ENCODE measurements at places on chromosomes 5 and 9. TPM values are rescaled to one million over a fixed set of nuclear protein-coding genes. Genes with fewer than 3 reads are reported as not detected.

DNA sequence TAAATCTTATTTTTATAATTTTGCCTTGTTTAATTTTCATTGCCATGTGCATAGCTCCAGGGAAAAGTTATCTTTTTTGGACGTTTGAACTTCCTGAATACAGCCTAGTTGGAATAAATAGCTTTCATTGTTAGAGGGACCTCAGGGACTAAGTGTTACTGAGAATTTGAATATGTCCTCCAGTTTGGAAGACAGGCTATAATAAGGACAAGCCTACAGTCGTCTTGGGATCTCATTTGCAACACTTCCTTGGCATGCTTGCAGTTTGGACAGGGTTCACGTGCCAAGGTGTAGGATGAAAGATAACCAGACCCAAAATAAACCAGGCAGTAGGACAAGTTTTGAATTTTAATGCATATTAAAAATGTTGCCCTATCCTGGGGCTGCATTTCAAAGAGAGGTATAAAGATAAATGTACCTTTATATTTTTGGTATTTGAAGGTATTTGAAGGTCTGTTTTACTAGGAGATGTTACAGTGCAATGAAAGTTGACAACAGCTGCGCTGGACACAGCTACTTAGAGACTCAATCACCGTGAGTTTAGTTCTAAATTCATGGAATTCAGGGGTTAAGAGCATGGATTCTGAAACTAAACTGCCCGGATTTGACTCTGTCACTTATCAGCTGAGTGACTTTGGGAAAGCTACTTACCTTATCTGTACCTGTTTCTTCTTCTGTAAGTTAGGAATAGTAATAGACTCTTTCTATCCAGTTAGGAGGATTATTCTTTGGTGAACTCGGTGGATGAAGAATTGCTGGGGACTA, 134.1 kb downstream of the ACTBL2 start:
- DNase-seq: no peak

GRCh38 chr5:7714697-7715096, 136.2 kb downstream of the CFAP90 start:
- no peak for DNase-seq

DNA sequence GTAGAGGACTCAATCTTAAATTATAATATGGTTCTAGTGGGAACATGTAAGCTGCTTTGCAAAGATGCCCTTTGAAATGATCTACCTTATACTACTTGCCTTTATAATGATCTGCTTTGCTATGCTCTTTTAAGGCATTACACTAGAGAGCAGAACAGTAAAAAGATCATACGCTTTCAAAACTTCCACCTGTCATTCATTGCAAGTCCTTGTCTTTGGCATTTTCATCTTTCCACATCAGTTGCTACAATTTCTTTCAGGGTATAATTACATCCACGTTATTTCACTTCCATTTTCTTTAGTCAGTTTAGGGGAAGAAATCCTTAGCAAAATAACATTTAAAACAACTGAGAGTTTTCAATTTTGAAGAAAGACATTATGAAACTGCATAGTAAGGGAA, 80.3 kb downstream of the ACTBL2 start:
- DNase-seq: no peak

DNA sequence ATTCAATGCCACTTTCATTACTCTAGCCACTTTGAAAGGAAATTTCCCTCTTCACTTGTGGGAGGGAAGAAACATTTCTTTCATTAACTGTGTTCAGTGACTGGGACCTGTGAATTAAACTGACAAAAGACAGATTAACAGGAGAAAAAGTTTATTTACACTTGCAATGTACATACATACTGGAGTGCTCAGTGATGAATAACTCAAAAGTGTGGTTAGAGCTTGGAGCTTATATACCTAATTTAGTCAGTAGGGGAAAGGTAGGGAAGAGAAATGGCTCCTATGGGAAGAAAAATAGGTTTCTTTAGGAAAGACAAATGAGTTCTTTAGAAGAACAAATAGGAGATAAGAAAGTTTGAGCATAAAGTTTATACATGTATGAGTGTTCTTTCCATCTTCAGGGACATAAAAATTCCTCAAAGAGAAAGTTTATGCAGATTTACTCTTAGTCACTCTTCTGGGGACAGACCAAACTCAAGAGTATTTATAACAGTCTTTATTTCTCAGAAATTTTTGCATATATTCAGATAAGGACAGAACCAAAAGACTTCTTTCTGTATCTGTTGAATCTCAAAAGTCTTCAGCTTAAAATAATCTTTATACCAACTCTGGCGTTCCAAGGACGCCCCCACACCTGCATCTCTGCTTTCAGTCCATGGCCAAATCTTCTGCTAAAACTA, 120.0 kb upstream of the RAI14 start:
- no peak for DNase-seq

- DNase-seq: no peak
Measured at GRCh38 chr5:1062761-1063568, 48.9 kb downstream of the SLC12A7 start.

- DNase-seq: no peak
Measured at GRCh38 chr5:128446-128845, 36.5 kb downstream of the PLEKHG4B start.

- no peak for DNase-seq
Measured at GRCh38 chr5:177085985-177086653, 596 bp upstream of the FGFR4 start.

- no peak for DNase-seq
Measured at GRCh38 chr9:22649384-22649783, 202.8 kb downstream of the DMRTA1 start.

- DNase-seq: no peak
Measured at GRCh38 chr9:133876836-133877235, 115.3 kb downstream of the VAV2 start.

GRCh38 chr9:5626727-5627634, 1.9 kb upstream of the RIC1 start:
- DNase-seq: no peak

DNA sequence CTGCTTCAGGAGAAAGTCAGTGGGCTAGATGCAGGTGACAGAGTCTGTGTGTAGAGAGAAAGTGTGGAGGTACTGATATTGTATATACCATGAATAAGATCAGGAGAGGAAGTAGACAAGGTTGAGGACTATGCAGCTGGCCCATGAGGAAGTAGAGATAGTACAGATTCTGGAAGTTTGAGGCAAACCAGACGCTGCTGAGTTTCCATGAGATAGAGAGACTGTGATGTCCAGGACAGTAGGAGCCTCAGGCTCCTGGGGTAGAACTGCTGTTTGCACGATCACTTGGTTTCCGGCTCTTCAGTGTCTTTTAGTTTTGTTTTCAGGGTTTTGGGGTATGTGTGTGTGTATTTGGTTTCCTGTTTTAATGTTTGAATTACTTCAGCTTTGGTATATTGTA, 13.6 kb downstream of the OTULINL start:
- DNase-seq: no peak

GRCh38 chr9:133118179-133118520, 2.9 kb downstream of the RALGDS start:
- no peak for DNase-seq

GRCh38 chr5:174903172-174903732, 178.9 kb downstream of the MSX2 start:
- no peak for DNase-seq

- no peak for DNase-seq
Measured at GRCh38 chr5:78025540-78025939, 249.4 kb upstream of the TBCA start.

- DNase-seq: no peak
Measured at GRCh38 chr5:54764102-54765090, 221.0 kb downstream of the ESM1 start.

- DNase-seq: no peak
Measured at GRCh38 chr5:71982717-71983395, 124.4 kb upstream of the MAP1B start.

DNA sequence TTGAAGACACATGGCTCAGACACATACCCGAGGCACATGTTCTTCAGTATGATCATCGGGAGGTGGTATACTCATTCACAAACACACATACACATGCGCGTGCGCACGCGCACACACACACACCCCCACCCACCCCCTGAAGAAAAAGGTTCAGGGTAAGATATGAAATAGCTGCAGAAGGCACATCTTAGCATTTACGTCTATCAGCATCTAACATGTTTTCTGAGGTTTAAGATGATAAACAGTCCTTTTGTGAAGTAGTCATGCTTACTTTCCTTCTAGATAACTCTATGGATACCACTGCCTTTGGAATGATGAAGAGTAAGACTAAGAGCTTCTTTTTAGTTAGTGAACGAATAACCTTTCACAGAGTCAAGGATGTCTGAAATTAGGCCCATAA, 105.1 kb upstream of the GNA14 start:
- DNase-seq: no peak

DNA sequence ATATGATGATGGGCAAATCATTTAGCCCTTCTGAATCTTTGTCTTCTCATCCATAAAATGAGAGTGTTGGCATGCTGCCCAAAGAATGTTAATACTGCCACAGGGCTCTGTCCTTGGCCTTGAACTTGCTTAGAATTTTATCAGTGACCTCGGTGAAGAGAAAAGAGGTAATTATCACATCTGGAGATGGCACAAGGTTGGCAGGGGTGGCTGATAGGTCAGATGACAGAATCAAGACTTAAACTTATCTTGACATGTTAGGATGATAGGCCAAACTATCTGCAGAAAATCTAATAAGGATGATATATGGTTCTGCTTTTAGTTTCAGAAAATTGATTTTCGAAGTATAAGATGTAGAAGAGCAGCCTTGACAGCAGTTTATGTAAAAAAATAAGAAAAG, 599.1 kb upstream of the CLINT1 start:
- DNase-seq: no peak

DNA sequence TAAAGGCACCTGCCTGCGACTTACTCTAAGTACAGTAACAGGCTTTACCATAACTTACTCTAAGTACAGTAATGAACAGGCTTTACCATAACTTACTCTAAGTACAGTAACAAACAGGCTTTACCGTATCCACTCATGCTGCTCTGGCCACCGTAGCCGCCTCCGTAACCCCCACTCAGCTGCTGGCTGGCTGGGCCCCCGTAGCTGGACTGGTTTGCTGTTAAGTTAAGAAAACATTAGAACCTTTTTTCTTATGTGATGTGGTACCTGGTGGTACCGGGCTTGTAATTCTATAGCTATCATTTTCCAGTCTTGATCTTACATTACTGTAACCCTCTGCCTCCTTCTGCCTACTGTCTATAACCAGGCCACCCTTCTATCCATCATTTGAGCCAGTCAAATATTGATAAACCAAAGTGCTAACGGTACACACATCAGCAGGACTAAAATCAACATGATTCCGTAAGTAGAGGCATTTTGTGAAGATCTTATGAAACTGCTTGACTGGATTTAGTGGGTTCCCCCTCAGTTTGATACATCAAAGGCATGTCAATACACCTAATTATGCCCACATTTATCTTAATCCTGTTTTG, 7.4 kb downstream of the HNRNPH1 start:
- DNase-seq: no peak

DNA sequence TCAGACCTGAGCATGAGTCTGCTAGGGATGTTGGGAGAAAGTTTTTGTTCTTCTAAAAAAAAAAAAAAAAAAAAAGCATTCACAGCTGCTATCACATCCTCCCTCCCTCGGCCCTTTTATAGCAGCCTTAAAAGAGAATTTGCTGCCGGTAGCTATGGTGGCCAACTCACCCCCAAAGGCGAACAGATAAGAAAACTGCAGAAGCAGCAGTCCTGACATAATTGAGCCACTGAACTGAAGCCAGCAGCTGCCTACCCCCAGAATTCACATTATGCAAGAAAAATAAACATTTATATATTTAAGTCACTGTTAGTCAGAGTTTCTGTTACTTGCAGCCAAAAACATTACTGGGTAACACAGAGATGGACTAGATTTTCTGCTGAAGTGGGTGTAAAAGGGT, 124.3 kb upstream of the SMARCA2 start:
- DNase-seq: no peak

- no peak for DNase-seq
Measured at GRCh38 chr9:108836781-108837180, 19.0 kb downstream of the ACTL7B start.

DNA sequence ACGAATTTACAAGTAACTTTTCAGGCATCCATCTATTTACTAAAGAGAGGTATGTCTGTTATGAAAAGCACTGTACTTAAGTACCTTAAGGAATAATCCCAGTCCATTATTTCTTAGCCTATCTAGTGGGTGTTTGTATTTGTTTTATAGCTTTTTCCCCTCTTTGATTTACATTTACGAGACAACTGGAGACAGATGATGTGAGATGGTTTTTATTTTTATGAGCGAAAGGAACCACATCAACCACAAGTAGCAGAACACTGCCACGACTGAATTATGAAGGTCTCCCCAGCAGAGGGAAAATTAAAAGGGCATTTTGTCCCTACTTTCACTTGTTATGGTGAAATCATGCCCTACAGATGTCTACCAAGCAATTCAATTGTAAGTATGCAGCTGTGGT, 357.8 kb downstream of the NFIB start:
- DNase-seq: no peak

- no peak for DNase-seq
Measured at GRCh38 chr9:5364294-5365024, 24.8 kb upstream of the RLN1 start.

- no peak for DNase-seq
Measured at GRCh38 chr9:98092613-98092931, 26.4 kb downstream of the TRIM14 start.

DNA sequence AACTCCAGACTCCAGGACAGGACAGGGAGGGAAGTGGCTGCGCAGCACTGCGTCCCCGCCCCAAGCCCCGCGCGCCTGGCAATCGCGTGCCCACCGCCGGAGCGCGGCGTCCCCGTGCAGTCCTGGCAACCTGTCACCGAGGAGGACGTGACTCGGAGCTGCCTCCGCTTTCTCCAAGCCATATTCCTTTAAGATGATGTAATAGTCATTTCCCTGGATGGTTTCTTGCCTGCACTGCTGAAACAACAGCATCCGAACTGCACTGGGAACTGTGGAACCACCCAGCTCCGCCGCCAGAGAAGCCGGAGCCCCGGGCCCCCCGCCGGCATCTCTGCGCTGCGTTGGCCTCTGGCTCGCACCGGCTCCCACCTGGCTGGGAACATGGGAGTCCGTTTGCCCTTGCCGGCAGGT, 34.5 kb downstream of the KCTD16 start:
- no peak for DNase-seq

MFAP3 gene
- 36.4 TPM for total RNA-seq

PRXL2C gene
- 26.5 TPM for total RNA-seq

BTNL3 gene
- 0.50 TPM for total RNA-seq

EIF4E1B gene
- not detected for total RNA-seq

NR3C1 gene
- total RNA-seq: 66.4 TPM

SURF6 gene
- 13.3 TPM for total RNA-seq

ORM2 gene
- total RNA-seq: not detected

ZNF608 gene
- total RNA-seq: 17.9 TPM

PCDHGA11 gene
- total RNA-seq: 4.9 TPM

IFNA13 gene
- not detected for total RNA-seq

VLDLR gene
- 19.8 TPM for total RNA-seq

ACOT12 gene
- total RNA-seq: not detected

Data from omental fat pad (tissue), 4 donors.